Activated B cell treated with CpG ODN at 0.5 μM for 24 hours (primary cell): ENCODE measurements at places on chromosomes 7 and 10. TPM values are rescaled to one million over a fixed set of nuclear protein-coding genes. Genes with fewer than 3 reads are reported as not detected.
A peak's percentile ranks its signal among the peaks of the same experiment; 100 is the strongest.

GRCh38 chr7:107982918-107983389, 20.0 kb downstream of the LAMB1 start:
- H3K4me3 ChIP-seq, result no peak overlapping the region
- no peak overlapping the region for H3K27ac ChIP-seq
- no peak for DNase-seq
- no peaks in the 10 kb centered on the region for H3K4me1 ChIP-seq
- no peaks in the 10 kb centered on the region for H3K36me3 ChIP-seq

The GFRA1 gene
- total RNA-seq, result not detected in 2 replicates

DNA sequence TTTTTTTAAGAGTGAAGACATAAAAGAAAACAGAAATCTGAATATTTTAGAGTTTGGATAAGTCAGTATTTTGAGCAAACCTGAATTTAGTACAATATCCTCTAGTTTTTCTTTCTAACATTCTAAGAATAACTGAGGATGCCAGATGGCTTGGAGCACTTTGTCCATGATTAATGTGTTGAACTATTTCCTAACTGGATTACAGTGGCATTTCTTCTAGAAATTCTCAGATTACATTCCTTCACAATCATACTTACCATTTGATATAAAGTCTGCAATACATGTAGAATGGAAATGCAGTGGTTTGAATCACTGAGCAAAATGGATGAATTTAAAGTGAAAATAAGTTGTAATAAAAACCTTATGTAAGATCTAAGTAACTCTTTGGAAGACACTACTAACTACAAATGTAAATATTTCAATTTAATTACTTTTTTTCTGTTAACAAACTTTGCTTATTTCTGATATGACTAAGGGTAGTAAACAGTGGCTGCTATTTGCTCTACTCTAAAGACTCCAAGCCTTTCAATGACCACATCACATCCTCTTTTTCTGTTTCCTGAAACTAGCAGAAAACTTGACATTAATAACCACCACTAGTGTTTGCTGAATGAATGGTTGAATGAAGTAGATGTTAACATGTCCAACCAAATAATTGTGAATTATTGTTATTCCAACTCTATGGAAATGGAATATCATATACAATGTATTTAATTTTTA, 102.8 kb downstream of the PRKG1 start:
- no peaks in the 10 kb centered on the region for H3K36me3 ChIP-seq
- no peaks in the 10 kb centered on the region for H3K27me3 ChIP-seq
- H3K27ac ChIP-seq, result no peak overlapping the region
- no peak overlapping the region for H3K4me3 ChIP-seq

DNA sequence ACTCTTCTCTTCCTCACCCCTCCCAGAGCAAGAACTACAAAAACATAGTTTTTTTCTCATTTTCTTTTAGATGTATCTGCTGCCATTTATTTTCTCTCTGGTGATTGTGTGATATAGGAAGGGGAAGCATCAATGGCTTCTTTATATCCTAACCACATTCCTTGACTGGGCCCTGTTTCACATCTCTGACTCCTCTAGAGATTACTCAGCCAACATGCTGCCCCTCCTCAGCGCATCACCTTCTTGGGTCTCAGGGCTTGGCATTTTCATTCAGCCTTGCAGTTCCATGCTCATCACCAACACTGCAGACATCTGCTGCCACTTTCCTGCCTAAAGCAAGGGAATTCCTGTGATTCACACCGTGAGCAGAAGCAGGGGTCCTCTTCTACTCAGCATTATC, 705.5 kb downstream of the AUTS2 start:
- no peak for DNase-seq
- H3K36me3 ChIP-seq, result peaks cover 3% of the 10 kb centered on the region
- H3K4me3 ChIP-seq, result no peak overlapping the region
- no peaks in the 10 kb centered on the region for H3K4me1 ChIP-seq
- no peak overlapping the region for H3K27ac ChIP-seq
- no peaks in the 10 kb centered on the region for H3K27me3 ChIP-seq

The GPER1 gene
- total RNA-seq, result 2.7 and 3.0 TPM in 2 replicates

GRCh38 chr7:79770970-79771369, 317.5 kb upstream of the MAGI2 start:
- H3K27ac ChIP-seq, result no peak overlapping the region
- no peaks in the 10 kb centered on the region for H3K36me3 ChIP-seq
- H3K4me1 ChIP-seq, result no peaks in the 10 kb centered on the region
- no peak for DNase-seq
- H3K27me3 ChIP-seq, result no peaks in the 10 kb centered on the region

GRCh38 chr10:102713539-102713813, 721 bp downstream of the ARL3 start:
- peak overlapping the region; percentile 92 for H3K27ac ChIP-seq
- H3K4me1 ChIP-seq, result peaks cover 44% of the 10 kb centered on the region
- no peak for DNase-seq
- H3K27me3 ChIP-seq, result no peaks in the 10 kb centered on the region

DNA sequence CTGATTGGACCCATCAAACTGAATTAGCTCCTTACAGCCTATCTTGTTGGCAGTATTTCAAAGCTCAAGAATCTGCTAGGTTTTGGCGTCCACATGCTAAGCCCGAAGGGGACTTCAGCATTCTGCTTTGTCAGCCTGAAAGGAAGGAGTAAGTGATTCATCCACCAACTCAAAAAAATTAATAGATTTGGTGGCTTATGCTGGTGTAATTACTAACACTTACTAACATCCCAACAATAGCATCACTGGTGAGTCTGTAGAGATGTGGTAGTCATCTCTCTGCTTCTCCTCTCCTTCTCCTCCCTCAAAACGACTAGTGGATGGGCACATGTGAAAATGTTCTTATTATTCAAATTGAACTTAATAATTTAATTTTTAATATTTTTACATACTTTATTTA, 53.8 kb upstream of the EGR2 start:
- no peak overlapping the region for H3K27ac ChIP-seq
- no peak for DNase-seq
- peaks cover 4% of the 10 kb centered on the region for H3K27me3 ChIP-seq
- no peak overlapping the region for H3K4me3 ChIP-seq

GRCh38 chr7:17300012-17300411, 1.6 kb downstream of the AHR start:
- H3K27me3 ChIP-seq, result no peaks in the 10 kb centered on the region
- H3K4me3 ChIP-seq, result peak overlapping the region; percentile 86
- peak overlapping the region; percentile 83 for H3K27ac ChIP-seq
- DNase-seq, result no peak
- peaks cover 5% of the 10 kb centered on the region for H3K36me3 ChIP-seq

DNA sequence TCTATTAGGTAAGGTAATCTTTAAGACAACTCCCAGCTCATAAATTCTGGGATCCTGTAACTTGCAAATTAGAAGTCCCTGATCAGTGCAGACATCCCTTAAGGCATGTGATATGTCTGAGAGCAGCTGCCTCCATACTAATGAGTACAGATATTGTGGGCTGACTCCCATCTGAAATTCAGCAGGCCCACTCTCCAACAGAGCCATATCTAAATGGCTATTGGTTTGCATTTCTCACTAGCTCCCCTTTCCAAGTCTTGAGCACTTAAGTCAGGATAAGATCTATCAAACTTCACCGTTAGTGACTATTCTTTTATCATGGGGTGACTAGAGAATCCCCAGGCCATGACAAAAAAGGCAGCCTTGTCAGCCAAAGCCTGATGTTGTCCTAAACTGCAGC, 785.4 kb downstream of the IPMK start:
- H3K36me3 ChIP-seq, result no peaks in the 10 kb centered on the region
- no peaks in the 10 kb centered on the region for H3K4me1 ChIP-seq
- H3K4me3 ChIP-seq, result no peak overlapping the region
- no peaks in the 10 kb centered on the region for H3K27me3 ChIP-seq
- no peak overlapping the region for H3K27ac ChIP-seq

- peak overlapping the region; percentile 74 for H3K27ac ChIP-seq
- peaks cover 38% of the 10 kb centered on the region for H3K4me1 ChIP-seq
- H3K27me3 ChIP-seq, result no peaks in the 10 kb centered on the region
- peaks cover 8% of the 10 kb centered on the region for H3K36me3 ChIP-seq
- peak overlapping the region; percentile 98 for H3K4me3 ChIP-seq
These were observed 1.5 kb downstream of the PTPN12 start for GRCh38 chr7:77538281-77539212.

The AGMO gene
- not detected in 2 replicates for total RNA-seq

DNA sequence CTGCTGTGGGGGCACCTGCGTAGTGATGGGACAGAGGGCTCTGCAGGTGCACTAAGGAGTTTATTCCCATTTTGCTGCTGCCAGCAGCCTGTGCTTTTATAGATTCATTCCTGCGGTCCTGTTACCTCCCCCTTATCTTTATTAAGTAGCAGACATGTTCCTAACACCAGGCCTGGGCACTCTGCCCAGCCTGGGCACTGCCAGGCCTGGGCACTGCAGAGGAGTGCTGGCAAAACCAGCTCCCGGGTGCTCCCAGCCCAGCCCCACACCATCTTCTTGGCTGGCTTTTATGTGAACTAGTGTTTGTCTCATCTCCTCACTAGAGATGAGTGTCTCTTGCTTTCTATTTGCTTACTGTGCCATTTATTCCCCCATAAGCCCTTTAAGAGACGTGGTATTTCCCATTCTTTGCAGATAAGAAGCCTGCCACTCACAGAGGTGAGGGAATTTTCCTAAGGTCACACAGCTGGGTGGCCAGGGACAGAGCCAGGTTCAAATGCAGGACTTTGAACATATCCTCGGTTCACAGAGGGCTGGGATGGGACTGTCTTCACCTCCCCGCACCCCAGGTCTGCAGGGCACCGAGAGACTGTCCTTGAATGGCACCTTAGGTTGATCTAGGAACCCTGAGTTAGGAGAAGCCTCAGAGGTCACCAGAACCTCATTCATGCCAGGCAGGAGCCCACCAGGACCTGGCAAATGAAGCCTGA, 14.6 kb upstream of the DRGX start:
- no peak overlapping the region for H3K27ac ChIP-seq
- no peaks in the 10 kb centered on the region for H3K36me3 ChIP-seq
- no peak for DNase-seq
